ENCODE measurements at places on chromosomes 3 and 15. TPM values are rescaled to one million over a fixed set of nuclear protein-coding genes. Genes with fewer than 3 reads are reported as not detected.
A peak's percentile ranks its signal among the peaks of the same experiment; 100 is the strongest.

DNA sequence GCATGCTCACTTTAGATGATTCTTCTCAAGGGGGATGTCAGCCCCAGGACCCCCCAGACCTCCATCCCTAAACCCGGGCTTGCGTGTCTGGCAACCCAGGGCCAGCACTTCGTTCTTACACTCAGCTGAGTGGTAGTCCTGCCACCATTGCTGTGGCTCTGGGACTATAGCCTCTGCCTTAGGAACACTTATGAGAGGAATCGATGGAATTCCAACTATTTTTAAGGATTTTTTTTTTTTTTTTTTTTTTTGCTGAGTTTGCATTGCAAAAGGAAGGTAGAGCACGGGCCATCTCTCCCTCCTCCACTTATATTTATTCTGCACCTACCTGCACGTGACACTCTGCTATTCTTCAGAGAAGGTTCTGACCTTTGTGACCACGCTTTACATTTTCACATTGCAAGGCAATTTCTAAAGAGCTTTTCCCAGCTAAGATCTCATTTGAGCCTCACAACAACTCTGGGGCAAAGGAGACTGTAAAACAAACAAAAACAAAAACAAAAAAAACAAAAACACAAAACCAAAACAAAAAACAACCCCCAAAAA lies 113.9 kb downstream of the LPP start:
- H3K27ac ChIP-seq: no peak overlapping the region
- peaks cover 1% of the 10 kb centered on the region for H3K36me3 ChIP-seq
- H3K4me3 ChIP-seq: no peak overlapping the region
- H3K27me3 ChIP-seq: no peaks in the 10 kb centered on the region

DNA sequence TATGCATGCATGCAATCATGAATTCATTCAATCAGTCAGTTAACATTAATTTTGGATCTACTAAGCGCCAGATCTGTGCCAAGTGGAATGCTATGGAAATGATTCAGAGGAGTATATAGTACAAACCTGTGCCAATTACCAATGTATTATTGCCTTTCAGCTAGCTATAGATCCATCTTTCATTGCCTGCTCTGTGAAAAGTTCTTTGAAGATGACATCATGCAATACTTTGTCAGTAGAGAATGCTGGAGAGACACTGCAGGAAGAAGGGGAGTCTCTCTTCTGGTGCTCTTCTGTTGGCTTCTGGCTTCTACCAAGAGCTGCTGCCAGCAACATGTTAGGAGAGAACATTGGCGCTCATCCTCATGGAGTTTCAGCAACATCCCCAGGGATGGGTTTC lies 81.0 kb upstream of the LMCD1 start:
- H3K27ac ChIP-seq: no peak overlapping the region
- no peaks in the 10 kb centered on the region for H3K4me1 ChIP-seq
- no peak for DNase-seq

The SPESP1 gene
- total RNA-seq: not detected

The SOX14 gene
- total RNA-seq: not detected

DNA sequence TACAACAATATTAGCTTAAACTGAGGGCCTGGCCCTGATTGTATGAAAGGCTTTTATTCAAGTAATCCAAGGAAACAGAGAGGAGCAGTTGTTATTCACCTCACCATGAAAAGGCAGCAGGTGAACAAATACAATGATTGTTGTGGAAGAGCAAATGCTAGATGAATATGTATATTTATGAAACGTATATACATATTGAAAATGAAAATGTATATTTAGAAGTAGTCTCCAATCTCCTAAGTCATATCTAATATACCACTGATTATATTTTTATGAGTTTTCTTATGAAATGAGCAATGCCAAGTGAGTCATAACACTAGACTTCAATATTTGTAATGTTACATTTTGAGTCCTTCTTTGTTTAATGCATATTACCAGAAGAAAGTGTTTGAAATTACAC lies 116.2 kb upstream of the KCNMB2 start:
- no peaks in the 10 kb centered on the region for H3K36me3 ChIP-seq
- H3K4me3 ChIP-seq: no peak overlapping the region
- DNase-seq: no peak
- no peaks in the 10 kb centered on the region for H3K4me1 ChIP-seq

The SST gene
- total RNA-seq: not detected

The LRRC2 gene
- 0.21 TPM for total RNA-seq

DNA sequence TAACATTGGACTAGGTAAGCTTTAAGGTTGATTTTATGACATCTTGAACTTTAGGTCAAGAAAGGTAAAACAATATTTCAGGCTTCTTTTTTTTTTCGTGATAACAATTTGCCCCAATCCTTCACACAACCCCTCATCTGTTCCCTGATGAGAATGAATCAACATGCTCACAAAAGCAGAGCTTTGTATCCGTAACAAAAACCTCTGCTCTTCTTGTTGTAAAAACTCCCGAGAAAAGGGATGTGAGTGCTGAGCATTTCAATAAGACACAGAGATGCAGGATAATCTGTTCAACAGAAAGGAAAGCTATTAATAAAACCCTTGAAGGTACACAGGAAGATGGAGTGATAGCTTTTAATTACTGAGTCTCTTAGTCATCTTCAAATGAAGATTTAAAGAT lies 94.3 kb downstream of the RAD18 start:
- DNase-seq: no peak
- H3K4me1 ChIP-seq: peaks cover 19% of the 10 kb centered on the region
- H3K4me3 ChIP-seq: no peak overlapping the region
- peak overlapping the region; percentile 22 for H3K27ac ChIP-seq
- H3K36me3 ChIP-seq: no peaks in the 10 kb centered on the region

GRCh38 chr3:144229953-144230352 lies 258.3 kb downstream of the DIPK2A start:
- H3K27me3 ChIP-seq: no peaks in the 10 kb centered on the region
- H3K4me1 ChIP-seq: peaks cover 5% of the 10 kb centered on the region
- no peak overlapping the region for H3K4me3 ChIP-seq
- no peaks in the 10 kb centered on the region for H3K36me3 ChIP-seq

GRCh38 chr3:32432711-32433530 lies 41.3 kb downstream of the CMTM7 start:
- no peaks in the 10 kb centered on the region for H3K27me3 ChIP-seq
- H3K27ac ChIP-seq: no peak overlapping the region
- peaks cover 5% of the 10 kb centered on the region for H3K4me1 ChIP-seq

DNA sequence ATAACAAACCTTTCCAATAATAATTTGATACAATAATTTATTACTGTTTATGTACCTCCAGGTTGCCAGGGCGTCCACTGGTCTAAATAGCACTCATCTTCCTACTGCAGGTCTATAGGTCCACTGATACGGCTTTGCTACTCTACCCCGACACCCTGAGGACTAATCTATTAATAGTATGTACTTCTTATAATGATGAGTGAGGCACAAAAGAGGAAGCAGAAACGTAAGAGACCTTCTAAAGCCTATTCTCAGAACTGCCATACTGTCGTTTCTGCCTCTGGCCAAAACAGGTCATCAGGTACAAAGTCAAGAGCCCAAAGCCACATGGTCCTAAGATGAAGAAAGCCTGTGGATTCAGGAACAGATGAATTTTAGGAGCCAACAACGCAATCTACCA lies 163.2 kb upstream of the GRM7 start:
- H3K4me1 ChIP-seq: no peaks in the 10 kb centered on the region
- no peak overlapping the region for H3K4me3 ChIP-seq
- H3K36me3 ChIP-seq: no peaks in the 10 kb centered on the region
- no peaks in the 10 kb centered on the region for H3K27me3 ChIP-seq
- no peak overlapping the region for H3K27ac ChIP-seq

DNA sequence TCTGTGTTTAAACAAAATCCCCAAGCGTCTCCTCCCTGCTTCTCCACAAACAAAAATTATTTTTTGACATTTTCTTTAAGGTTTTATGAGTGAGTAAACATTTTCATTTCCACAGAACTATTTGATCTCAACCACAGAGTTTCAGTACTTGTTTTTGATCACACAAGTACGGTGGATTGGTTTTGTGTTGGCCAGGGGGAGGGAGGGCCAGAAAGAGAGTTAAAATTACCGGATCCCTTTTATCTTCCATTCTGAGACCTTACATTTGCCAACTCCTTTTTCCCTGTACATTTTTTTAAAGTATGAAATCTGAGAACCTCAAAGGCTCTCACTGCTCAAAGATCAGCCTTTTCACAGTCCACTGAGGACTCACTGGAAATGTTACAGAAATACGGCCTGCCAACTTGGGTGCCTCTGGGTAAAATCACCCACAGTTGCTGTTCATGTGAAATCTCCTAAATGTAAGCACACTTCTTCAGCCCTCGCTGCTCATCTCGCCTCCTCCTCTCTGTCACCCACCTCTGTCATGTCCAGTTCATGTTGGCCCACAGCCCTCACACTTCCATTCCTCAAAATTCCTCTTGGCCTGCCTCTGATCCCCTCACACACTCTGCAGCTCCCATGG lies 1.7 kb downstream of the HOMER2 start:
- H3K4me1 ChIP-seq: no peaks in the 10 kb centered on the region
- no peak overlapping the region for H3K4me3 ChIP-seq
- no peak for DNase-seq

- H3K36me3 ChIP-seq: no peaks in the 10 kb centered on the region
- DNase-seq: no peak
- H3K4me1 ChIP-seq: peaks cover 28% of the 10 kb centered on the region
Observed at GRCh38 chr15:70169147-70169546, 71.4 kb upstream of the TLE3 start.

The SI gene
- 1.7 TPM for total RNA-seq

DNA sequence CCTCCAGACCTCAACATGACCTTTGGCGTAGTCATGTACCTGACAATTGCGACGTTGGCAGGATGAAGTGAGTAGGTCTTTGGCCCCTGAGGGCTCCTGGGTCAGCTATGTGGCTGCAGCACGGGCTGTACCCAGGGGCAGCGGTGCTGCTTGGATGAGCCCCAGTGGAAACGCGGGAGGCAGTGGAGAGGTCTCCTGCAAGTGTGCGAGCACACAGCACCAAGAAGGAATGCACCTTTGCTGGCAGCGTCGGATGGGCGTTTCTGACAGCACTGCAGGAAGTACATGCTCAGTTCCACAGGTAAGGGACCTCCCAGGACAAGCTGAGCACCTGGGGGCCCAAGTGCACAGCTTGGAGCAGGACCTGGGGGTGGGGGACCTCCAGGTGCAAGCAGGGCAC lies 67.4 kb upstream of the UNC13C start:
- no peaks in the 10 kb centered on the region for H3K36me3 ChIP-seq
- H3K27ac ChIP-seq: peak overlapping the region; percentile 80

DNA sequence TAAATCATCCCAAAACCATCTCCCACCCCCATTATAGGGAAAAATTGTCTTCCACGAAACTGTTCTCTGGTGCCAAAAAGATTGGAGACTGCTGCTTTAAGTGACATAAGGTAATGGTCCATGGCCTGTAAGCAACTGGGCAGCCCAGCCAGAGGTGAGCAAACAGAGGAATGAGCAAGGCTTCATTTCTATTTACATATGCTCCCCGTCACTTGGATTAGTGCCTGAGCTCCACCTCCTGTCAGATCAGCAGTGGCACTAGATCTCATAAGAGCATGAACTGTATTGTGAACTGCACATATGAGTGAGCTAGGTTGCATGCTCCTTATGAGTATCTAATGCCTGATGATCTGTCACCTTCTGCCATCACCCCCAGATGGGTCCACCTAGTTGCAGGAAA lies 1159.8 kb upstream of the ALCAM start:
- peak; percentile 11 for DNase-seq
- no peak overlapping the region for H3K27ac ChIP-seq
- H3K36me3 ChIP-seq: no peaks in the 10 kb centered on the region

The IL12A gene
- total RNA-seq: 0.60 TPM

DNA sequence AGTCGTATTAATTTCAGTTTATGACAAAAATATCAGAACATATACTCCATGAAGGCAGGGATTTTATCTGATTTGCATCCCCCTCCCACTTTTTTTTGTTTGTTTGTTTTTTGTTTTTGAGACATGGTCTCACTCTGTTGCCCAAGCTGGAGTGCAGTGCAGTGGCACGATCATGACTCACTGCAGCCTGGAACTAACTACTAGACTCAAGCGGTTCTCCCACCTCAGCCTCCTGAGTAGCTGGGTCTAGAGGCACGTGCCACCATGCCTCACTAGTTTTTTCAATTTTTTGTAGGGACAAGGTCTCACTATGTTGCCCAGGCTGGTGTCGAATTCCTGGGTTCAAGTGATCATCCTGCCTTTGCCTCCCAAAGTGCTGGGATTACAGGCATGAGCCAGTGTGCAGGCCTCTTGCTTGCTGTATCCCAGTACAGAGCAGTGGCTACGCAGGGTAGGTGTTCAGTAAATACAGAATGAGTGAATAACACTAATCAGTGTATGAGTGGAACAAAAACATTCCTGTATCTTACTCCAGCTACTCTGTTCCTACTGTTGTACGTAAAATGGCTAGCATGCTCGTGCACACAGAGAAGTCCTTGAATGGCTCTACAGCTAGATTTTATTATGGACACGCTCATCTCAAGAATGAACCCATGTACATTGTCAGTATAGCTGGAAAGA lies 272.4 kb downstream of the FOXP1 start:
- peaks cover 11% of the 10 kb centered on the region for H3K4me1 ChIP-seq
- no peaks in the 10 kb centered on the region for H3K27me3 ChIP-seq
- no peak overlapping the region for H3K4me3 ChIP-seq
- H3K36me3 ChIP-seq: no peaks in the 10 kb centered on the region
- peak overlapping the region; percentile 46 for H3K27ac ChIP-seq

The ARID3B gene
- 37.0 TPM for total RNA-seq

DNA sequence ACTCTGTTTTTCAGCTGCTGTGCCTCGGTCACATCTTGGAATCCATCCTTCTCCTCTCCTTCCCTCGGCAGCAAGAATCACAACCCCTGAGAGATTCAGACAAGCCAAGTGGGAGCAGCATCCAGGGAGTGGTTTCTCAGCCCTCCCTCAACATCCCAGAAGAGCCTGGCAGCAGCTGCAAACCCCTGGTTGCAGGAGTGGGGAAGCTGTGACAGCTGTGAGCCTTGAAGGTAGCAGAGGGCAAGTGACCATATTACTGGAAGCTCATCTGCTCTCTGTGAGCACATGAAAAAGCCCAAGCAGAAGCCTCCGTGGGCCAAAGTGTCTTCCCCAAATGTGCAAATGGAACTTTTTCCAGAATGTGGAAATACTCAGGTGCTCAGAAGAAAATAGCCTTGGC lies 312.9 kb downstream of the NTRK3 start:
- H3K4me3 ChIP-seq: no peak overlapping the region
- H3K4me1 ChIP-seq: no peaks in the 10 kb centered on the region
- H3K27me3 ChIP-seq: no peaks in the 10 kb centered on the region
- H3K36me3 ChIP-seq: no peaks in the 10 kb centered on the region

GRCh38 chr3:108041253-108041652 lies 49.6 kb downstream of the CD47 start:
- DNase-seq: no peak
- no peaks in the 10 kb centered on the region for H3K36me3 ChIP-seq
- no peak overlapping the region for H3K4me3 ChIP-seq

The ROBO2 gene
- total RNA-seq: 0.09 TPM

The FES gene
- 1.8 TPM for total RNA-seq

The NLGN1 gene
- not detected for total RNA-seq

Data from Caco-2 (cell line).